ENCODE measurements at places on chromosomes 11 and 22.

GRCh38 chr11:10601837-10602236, 33.4 kb upstream of the LYVE1 start:
- no peak for DNase-seq

GRCh38 chr11:133659538-133660201, 127.4 kb upstream of the OPCML start:
- DNase-seq = no peak

DNA sequence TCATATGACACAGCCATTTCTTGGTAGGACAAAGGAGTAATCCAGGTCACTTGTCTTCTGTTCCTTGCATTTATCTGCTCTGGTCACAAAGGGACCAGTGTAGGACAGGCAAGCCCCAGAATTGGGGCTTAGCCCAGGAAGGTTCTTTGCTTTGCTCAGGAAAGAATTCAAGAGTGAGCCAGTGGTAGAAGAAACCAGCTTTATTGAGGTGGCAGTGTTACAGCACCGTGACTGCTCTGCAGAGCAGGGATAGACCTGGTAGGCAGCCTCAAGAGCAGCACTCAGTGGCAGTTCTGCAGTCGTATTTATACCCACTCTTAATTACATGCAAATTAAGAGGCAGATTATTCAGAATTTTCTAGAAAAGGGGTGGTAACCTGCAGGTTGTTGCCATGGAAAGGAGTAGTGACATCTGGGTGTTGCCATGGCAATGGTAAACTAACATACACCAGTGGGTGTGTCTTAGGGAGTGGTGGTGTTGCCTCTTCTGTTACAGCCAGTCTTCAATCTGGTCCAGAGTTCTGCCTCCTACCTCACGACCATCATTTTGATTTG, 84.9 kb upstream of the RAB1B start:
- no peak for DNase-seq

DNA sequence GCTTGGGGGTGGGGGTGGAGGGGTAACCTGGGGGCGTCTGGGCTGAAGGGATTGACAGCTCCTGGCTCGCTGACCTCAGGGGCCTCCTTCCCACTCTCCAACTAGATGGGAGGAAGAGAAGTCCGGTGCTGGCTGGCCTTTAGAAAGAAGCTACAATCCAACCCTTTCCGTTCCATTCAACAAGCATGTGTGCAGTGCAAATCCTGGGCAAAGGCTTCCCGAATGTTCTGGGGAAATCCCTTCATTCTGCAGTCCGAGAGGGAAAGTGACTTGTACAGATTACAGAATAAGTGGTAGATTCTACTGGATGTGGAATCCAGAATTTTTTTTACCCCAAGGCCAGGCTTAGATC, 149.9 kb downstream of the FEZ1 start:
- no peak for DNase-seq

DNA sequence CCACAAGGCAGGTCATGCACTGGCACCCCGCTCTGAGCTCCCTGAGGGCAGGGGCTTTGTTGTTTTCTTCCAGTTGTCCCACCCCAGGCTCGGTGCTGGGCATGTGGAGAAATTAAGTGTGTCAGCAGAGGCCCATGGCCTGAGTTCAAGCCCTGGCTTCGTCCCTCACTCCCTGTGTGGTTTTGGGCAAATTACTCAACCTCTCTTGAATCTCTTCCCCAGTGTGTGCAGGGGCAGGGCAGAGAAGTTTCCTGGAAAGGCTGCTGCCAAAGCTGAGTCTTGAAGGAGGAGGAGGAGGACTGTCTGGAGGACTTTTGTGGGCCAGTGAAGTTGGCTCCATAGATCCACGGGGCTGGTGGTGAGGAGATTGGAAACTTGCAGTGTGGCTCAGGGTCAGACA, 138.1 kb upstream of the E2F8 start:
- DNase-seq = no peak

- DNase-seq = no peak
Observed at GRCh38 chr11:21179770-21180169, 510.4 kb downstream of the NELL1 start.

DNA sequence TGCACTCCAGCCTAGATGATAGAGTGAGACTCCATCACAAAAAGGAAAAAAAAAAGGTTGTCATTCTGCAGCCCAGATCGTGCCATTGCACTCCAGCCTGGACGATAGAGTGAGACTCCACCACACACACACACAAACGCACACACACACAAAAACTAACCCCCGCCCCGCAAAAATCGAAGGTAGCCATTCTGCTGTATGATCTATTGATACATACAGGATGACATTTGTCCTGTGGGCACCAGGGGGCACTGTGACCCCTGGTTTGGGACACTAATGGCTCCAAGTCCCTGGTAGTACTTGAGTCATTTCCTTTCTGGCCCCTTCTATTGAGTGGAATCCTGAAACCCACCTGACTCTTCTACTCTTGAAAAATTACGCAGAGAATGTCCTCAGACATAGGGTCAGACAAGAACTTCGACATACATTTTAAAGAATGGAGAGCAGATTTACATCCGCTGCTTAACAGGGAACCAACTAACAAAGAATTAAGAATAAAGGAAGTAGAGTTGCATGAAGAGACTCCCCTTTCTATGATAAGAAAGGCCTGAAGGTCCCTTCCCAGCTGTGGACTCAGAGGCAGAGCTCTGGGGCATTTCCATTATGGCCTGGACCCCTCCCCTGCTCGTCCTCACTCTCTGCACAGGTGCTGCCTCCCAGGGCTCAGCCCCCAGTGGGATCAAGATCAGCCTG, 35.0 kb upstream of the PRAME start:
- DNase-seq = peak; percentile 31

DNA sequence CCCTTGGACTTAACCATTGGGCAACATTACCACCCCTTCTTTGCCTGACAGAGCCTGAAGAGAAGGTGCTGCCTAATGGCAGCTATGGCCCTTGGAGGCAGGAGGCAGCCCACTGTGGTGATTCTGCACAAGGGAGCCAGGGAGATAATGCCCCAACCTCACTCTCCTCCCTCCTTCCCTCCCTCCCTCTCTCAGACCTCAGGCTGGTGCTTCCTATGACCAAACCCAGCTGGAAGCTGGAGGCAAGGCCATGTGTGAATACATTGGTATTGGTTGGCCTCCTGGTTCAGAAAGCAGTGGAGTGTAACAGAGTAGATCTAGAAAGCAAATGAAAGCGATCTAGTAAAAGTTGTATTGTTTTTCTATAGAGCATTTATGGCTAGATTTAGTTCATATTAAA, 233.1 kb downstream of the CSNK2A3 start:
- no peak for DNase-seq

DNA sequence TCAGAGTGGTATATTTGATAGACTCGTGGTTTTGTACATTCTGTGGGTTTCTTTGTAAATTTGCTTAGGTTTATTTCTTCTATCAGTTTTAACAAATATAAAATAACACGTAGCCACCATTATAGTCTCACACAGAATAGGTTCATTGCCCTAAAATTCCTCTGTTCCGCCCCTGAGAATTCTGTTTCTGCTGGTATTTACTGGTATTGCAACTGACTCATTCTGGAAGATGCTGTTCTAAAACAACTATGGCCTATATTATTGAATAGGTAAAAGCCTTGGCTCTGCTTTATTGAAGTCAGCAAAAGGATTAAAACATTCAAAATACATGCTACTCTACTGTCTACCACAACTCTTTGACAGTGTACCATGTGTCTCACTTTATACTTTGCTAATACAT, 119.1 kb upstream of the CHORDC1 start:
- no peak for DNase-seq

DNA sequence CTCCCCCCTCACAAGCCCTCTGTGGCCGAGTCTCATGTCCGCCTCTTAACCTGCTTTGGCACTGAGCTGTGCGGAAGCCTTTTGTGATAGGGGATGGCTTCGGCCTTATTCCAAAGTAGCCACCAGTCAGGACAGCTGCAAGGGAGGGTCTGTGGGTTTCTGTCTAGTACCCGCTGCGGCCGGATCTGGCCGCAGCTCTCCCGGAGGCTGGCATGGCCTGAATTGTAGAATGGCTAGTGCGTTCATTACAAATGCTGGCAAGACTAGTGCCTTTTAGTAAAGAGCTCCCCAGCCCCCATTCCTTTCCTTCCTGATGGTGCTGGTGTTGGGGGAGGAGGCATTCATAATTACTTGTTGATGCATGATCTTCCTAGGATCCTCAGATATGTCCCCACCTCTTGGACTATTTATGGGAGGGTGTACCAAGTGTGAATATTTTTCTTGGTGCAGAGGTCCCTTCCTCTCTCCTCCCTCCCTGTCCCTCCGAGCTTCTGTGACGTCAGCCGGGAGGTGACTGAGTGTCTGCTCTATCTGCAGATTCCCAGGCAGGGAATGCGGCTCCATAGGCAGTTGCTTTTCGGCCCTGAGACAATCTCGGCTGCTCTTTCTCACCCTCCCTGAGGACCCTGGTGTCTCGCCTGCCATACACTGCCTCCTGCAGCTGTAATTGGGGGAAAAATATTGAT, 108.7 kb upstream of the E2F8 start:
- DNase-seq = no peak
